ENCODE measurements at places on chromosomes 13 and 19. TPM values are rescaled to one million over a fixed set of nuclear protein-coding genes. Genes with fewer than 3 reads are reported as not detected.

DNA sequence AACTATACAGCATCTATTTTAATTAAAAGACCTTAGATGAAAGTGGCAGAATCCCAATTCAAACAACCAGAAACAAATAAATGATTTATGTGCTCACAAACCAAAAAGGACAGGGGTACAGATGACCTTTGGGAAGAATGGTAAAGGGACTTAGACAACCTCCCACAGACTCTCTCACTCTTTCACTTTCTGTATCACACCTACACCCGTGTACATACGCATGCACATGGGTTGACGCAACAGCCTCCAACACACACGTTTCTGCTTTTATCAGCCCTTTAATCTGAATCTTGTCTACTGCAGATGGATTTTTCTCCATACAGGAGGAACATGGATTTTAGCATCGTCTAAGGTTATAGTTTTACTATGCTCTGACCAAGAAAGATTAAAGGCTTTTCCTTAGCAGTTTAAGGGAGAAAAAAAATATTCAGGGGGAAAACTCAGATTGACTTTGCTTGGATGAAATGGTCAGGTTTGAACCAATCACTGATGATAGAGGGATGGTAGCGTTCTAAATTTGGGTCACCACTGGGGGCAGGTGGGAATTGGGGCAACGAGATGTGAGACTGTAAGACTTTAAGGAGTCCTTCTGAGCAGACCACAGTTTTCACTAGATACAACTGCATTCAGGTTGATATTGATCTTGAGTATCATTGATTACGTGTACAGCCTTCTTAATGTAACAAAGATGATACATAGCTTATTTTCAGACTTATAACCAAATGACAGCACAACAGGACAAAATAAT lies 166.1 kb downstream of the ITGBL1 start:
- no peak for DNase-seq

GRCh38 chr19:9945319-9945966 lies 9.1 kb upstream of the OLFM2 start:
- peak; percentile 96 for DNase-seq

GRCh38 chr13:47190696-47191305 lies 293.9 kb upstream of the HTR2A start:
- DNase-seq = no peak

DNA sequence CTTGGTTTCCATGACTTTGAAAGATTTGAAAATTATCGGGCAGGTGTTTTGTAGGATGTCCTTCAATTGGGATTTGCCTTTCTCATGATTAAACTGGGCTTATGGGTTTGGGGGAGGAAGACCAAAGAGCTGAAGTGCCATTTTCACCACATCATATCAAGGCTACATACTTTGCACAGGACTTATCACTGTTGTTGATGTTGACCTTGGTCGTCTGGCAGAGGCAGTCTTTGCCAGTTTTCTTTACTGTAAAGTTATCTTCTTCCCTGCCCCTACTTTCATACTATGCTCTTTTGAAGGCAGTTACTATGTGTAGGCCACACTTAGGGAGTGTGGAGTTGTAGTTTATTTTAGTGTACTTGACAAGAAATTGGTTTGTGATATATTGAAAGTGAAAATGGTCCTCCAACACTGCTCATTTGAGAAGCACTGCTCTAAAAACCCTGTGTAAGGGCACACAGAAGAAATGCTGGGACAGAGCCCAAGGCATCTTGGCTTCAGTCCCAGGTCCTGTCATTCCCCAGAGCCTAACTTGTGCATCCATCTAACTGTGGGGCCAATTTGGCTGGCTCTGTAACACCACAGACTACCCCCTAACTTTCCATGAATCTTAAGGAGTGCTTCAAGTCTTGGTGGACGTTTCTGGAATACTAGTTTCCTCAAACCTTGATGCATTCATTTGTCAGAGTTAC lies 384.9 kb downstream of the KCNRG start:
- DNase-seq = no peak

DNA sequence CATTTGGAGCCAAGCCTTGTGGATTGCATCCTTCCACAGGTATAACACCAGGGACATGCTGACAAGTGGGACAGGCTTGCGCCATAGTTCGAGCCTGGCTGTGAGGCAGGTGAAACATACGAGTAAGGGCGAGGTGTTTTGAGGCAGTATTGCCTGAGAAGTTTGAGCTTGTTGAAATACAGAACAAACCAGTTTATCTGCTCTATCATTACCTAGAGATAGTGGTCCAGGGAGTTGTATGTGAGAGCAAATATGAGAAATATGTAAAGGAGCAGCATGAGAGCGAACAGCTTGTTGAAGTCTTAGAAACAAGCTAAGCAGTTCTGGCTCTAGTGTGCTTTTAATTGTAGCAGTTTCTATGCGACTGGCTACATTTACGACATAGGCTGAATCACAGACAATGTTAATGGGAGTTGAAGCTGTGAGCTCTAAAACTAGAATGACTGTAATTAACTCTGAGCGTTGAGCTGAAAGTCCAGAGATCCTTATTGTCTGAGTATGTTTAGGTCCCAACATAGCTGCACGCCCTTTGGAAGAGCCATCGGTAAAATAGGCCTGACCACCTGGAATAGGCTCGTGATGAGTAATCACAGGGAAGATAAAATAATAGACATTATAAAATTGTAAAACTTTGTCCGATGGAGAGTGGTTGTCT lies 8.2 kb downstream of the ZNF439 start:
- no peak for DNase-seq

DNA sequence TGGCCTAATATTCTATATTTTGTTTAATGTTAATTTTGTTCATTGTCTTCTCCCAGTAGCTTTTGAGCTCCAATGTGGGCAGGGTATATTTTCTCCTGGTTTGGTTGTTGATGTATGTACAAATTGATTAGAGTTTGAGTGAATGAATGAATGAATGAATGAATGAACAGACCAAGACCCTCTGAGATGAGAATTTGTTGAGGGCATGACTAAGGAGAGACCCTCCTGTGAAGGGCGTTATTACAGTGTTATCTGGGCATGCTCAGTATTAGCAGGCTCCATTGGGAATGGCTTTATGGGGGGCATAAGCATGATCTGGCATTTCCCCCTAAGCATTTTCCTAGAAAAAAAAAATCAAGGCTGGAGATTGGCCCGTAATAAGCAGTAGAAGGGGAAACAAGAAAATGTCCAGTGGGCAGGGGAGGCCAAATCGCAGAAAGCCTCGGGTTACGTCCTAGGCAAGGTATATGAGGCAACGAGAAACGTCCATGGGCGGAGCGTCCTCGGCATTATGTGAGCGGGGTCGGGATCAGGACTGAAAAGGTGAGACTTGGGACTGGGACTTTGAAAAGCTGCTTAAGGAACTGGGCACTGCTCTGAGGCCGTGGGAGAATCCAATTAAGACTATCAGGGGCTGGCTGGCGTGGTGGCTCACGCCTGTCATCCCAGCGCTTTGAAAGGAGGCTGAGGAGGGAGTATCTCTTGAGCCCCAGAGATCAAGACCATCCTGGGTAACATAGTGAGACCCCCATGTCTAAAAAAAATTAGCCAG lies 904 bp upstream of the ARHGAP33 start:
- no peak for DNase-seq

DNA sequence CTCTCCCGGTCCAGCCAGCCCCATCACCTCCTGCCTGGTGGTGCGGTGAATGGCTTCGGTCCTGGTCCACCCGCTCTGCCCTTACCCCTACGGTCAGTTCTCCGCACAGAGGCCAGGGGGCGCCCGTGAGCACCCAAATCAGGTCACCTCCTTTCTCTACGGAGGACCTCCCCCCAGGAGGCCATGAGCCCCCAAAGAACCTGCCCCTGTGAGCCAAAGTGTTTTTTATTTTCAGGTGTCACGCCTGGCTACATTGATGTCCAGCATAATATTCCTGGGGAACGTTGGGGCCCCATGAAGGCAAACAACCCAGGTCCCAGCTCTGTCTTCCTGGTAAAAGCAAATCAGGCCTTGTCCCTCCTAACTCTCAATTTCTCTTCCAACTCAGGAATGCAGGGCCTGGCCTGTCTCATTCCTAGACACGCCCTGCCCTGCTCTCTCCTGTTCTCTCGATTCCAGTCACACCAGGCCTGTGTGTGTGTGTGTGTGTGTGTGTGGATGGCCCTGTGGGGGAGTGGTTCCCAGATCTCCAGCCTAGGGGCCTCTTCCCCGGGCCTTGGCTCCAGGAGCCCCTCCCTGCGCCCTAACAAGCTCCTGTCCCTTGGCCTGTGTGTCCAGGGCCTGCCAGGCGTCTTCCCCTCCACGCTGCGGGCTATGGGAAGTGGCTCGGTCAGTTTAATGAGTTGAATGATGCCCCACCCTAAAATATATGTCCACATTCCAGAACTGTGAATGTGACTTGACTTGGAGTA lies 9.7 kb upstream of the GIPC1 start:
- DNase-seq = no peak

- DNase-seq = no peak
Measured at GRCh38 chr13:95650696-95651095, 6.2 kb upstream of the DZIP1 start.

GRCh38 chr19:29622166-29623070 lies 16.3 kb downstream of the POP4 start:
- no peak for DNase-seq

DNA sequence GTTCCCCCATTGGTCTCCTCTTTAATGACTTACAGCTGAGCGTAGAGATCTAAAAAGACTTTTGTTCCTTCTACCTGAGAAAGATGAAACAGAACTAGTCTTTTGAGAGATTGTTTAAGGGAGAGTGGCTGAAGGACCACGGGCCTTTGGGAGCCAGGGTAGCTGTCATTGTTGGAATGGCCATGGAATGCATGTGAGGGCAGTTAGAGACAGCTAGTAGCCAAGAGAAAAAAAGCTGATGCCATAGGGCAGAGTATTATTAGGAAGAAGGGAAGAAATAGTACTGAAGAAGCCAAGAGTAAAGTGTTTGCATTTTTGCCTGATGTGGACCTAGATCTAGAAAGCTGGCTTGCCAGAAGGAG lies 5.6 kb downstream of the ZNF507 start:
- DNase-seq = no peak

GRCh38 chr19:18785179-18786124 lies 5.7 kb downstream of the COMP start:
- DNase-seq = no peak

DNA sequence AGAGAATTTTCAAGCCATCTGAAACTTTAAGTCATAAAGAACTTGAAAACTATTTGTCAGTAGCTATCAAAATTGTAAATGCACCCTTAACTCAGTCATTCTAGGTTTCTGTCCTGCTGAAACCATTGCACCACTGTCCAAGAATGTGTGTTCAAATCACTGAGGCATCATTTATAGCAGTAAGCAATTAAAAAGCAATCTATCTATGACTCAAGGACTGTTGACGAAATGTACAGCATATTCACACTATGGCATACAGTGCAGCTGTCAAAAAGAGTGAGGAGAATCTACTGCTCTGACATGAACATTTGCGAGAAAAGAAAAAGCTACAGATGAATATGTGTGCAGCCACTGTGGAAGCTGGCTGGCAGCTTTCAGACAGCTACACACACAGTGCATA lies 71.2 kb downstream of the ING1 start:
- no peak for DNase-seq

GRCh38 chr19:29449371-29449770 lies 76.4 kb upstream of the VSTM2B start:
- no peak for DNase-seq

GRCh38 chr19:15538774-15539173 lies 30.4 kb downstream of the CYP4F22 start:
- DNase-seq = no peak

DNA sequence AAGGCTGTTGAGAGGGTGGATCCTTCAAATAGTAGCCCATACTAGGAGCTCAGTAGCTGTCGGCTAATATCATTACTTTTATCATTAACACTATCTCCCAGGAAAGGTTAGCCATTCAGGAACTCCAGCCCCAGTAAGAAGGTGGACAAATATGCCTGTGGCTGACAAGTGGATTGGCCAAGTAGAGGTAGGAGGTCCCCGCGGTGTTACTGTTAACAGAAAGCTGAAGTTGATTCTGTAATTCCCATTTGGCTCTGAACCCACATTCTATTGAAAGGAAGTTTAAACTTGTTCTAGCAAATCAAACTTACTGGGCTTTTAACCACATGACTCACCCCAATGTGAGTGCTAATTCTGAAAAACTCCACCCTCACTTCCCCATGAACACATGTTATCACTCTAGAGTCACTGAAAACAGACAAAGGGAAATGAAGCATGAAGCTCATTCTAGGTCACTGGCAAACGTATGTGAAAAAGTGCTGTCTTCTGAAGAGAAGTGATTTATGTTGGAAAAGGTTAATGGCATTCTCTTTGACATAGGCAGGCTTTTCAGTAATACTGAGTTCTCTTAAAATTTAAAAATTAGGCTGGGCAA lies 273.5 kb downstream of the FGF14 start:
- no peak for DNase-seq

- DNase-seq = no peak
Measured at GRCh38 chr19:18878858-18879578, 16.9 kb downstream of the CERS1 start.

DNA sequence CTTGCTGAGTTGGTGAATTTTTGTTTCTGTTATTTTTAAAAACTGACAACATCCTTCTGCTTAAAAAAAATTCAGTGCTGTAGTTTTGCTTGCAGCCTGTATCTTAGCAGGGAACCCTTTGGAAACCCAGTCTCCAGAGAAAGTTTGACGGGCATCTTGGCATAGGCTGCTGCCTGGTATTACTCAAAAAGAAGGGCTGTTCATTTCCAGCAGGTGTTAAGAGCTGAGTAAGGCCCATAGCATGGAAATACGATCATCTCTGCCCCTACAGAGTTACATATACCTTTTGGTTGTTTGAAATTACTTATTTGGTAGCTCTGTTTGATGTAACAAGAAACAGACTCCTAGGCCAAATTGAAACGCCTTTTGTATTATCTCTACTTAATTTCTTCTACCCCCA lies 41.5 kb downstream of the URI1 start:
- no peak for DNase-seq

DNA sequence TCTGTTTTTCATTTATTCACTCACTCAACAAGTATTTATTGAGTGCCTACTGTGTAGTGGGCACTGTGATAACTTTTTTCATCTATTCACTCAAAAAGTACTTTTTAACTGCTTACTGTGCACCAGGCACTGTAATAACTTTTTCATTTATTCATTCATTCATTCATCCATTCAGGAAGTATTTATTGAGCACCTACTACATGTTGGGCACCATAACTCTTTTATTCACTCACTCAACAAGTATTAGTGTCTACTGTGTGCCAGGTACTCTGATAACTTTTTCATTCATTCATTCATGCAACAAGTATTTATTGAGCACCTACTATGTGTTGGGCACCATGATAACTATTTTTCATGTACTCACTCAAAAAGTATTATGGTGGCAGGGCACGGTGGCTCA lies 6.9 kb downstream of the CIB3 start:
- DNase-seq = no peak

Gene KLK13
- not detected for total RNA-seq

Gene ADGRE3
- not detected for total RNA-seq

Gene KIR2DL3
- total RNA-seq = not detected

Gene CEACAM3
- not detected for total RNA-seq

Gene FBXL3
- total RNA-seq = 39.1 TPM

Gene ZNF136
- 6.9 TPM for total RNA-seq

Gene ZNF773
- 10.1 TPM for total RNA-seq

Gene FOSB
- total RNA-seq = 43.8 TPM

Gene STOML3
- not detected for total RNA-seq

Gene CPB2
- total RNA-seq = not detected

Gene ECSIT
- total RNA-seq = 27.9 TPM

Data from chondrocyte (in vitro differentiated cells).